ENCODE measurements at places on chromosomes 7 and 10.

DNA sequence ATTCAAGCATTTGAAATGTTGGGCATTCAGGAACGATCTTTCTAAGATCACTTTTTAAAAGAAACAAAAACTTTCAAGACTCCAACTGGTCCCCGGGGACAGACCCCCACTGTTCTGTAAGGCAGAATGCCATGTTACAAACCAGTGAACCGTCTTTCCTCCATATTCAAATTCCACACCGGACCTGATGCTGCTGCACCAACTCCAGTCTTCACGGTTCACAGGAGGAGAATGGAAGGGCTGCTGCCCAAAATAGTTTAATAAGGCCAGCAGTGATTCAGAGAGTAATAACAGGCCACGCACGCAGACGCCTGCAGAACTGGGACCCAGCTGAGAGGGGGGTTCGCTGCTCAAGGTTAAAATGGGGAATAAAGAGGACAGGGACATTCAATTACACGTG, 47.2 kb downstream of the OSBPL3 start:
- no peak for DNase-seq

GRCh38 chr10:74921744-74922143, 95.3 kb downstream of the KAT6B start:
- DNase-seq: no peak

GRCh38 chr7:30661926-30662325, 20.3 kb downstream of the CRHR2 start:
- DNase-seq: no peak

DNA sequence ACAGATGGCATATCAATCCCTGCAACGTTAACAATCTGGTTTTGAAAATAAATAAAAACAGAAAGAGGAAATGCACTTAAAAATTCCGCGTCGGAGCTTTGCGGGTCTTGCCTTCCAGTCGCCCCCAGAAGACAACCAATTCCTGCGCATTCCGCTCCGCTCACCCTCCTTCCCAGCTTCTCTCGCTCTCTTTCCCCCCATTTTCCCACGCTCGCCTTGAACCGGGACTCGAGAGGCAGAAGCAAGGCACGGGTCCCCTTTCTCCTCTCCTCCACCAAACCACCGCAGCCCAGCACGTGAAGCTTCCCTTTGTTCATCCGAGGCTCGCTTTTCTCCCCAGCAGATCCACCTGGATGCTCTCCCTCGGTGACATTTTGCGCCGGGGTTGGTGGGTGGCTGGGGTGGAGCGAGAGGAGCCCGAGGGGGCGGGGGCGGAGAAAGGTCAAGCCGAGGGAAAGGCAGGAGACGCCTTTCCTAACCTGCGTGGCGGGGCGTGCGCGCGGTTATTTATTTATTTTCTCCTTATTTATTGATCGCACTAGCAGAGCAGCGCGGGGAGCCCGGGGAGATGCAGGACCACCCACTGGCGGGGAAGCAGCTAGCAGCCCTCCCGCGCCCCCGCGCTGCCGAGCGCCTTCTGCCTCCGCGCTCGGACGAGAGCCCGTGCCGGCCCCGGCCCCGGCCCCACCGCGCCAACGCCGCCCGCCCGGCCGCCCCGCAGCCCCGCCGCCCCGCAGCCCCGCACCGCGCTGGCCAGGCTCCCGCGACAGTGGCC, at the start of gene KCND2:
TSS of gene KCND2 (plus strand) at position 475 of the 775 bp plus-strand sequence.
- DNase-seq: peak; percentile 58

- no peak for DNase-seq
Observed at GRCh38 chr10:69692891-69693290, 62.8 kb downstream of the FAM241B start.

- DNase-seq: no peak
Observed at GRCh38 chr7:85673876-85674275, 487.0 kb upstream of the SEMA3D start.

- no peak for DNase-seq
Observed at GRCh38 chr10:119350502-119351097, 143.2 kb downstream of the GRK5 start.

DNA sequence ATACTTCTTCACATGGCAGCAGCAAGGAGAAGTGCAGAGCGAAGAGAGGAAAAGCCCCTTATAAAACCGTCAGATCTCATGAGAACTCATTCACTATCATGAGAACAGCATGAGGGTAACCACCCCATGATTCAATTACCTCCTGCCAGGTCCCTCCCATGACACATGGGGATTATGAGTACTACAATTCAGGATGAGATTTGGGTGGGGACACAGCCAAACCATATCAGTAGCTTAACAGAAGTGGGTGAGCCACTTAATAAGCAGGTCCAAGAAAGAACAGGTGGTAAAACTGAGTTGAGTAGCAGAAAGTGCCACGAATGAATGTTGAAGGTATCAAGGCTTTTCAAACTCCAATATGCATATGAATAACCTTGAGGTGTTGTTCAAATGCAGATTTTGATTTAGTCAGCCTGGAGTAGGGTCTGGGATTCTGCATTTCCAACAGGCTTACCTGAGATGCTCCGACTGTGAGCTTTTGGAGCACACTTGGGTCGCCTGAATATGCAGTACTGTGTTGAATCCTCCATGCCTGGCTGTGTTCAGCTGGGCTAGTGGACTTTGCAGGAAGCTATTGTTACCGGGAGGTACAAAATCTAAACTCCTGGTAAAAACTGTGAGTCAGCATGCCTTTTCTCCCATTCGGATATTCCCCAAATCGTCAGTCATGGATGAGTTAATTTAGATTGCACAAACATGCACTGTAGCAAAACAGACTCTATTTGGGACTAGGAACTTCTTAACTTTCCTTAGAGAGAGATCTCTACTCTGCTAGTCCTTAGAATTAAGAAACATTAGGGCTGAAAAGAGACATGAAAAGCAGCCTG, 69.0 kb upstream of the PRKCQ start:
- DNase-seq: no peak

DNA sequence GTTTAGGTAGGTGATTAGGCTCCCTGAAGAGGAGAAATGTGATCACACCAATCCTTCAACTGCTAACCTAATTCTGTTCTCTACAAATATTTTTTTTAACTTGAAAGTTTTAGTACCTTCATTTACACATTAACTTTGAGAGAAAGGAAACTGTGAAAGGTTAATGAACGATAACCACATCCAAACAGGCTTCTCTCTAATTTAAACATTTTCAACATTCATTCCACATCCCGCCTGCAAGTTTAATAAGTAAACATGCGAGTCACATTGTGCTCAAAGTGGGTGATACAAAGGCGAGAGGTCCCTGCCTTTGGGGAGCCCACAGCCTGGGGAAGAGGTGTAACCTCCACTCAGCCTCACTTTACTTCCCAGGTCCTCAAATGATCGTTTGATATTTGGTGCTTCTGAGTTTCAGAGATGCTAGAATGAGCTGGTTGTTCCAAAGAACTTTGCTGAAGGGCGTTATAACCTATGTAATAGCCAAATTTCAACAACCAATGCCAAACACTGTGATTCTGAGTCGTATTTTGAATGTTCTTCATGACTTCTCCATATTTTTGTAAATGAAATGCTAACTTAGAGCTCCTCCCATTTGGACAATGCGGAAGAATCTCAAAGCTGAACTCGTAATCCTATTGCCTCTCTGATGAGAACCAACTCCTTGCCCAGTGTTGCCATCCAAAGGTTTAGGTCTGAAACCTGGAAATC, 47.5 kb downstream of the DENND2A start:
- DNase-seq: no peak

- DNase-seq: peak; percentile 4
Observed at GRCh38 chr7:1695800-1696454, 25.9 kb downstream of the ELFN1 start.

DNA sequence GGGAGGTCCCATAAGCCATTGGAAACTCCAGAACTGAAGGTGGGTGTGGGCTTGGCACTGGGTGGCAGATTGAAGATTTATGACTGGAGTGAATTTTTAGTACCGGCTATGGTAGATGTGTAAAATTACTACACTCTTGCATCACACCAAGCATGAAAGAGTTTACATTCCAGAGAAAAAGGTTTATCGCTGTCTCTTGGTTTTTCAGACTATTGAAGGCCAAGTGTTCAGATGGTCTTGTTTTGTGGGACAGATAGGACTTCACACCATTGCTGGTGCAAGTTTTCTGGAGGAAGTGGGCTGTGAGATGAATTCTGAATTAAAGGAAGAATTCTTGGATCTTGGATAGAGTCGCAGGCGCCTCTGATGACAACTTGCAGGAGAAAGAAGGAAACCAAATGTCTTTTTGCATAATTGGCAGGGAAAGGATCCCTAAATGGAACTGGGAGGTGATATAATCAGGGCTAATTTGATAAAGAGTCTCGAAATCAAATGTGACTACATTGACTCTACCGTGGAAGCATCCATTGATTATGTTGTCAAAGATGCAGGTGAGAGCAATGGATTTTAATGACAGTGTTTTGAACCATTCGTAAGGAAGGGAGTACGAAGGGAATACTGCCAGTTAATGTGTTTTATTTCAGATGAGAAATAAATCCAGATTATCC, 14.2 kb upstream of the NMT2 start:
- no peak for DNase-seq

DNA sequence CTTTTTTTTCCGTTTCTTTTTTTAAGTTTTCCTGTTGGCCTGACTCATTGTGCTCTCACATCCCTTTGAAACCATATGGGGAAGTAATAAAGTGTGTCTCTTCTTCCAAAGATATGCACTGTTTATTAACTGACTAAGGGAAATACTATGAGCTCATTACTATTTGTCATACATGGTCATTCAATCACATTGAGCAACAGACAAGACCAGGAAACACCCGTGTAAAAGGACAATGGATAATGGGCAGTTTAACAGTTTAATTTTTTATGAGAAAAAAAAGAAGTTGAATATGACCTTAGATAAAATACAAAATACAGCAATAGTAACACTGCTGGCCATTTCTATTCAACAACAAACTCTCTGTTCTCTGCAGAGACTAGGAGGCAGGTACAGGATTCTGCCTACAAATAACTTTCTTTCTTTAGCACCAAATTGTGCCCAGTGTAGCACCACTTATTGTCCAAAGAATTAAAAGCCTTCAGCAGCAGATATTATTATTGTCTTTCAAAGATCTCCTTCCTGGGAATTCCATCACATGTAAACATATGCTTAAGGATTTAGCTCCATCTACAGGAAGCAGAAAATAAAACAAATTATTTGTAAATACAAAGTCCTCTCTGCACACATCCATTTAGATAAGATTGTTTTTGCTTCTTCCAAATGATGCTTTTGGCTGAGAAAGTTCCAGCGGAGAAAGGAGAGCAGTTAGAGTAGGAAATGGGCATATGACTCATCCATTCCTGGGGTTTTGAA, 55.0 kb upstream of the AKR1E2 start:
- DNase-seq: no peak

DNA sequence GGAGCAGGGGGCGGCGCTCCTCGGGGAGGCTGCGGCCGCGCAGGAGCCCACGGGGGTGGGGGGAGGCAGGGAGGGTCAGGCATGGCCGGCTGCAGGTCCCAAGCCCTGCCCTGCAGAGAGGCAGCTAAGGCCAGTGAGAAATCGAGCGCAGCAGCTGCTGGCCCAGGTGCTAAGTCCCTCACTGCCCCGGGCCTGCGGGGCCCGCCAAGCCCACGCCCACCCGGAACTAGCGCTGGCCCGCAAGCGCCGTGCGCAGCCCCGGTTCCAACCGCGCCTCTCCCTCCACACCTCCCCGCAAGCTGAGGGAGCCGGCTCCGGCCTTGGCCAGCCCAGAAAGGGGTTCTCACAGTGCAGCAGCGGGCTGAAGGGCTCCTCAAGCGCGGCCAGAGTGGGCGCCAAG, 28.3 kb upstream of the TES start:
- DNase-seq: no peak

- no peak for DNase-seq
Observed at GRCh38 chr10:69939061-69939460, 113.6 kb upstream of the MACROH2A2 start.

GRCh38 chr10:33684211-33684611, 349.7 kb upstream of the NRP1 start:
- DNase-seq: peak; percentile 18

- DNase-seq: no peak
Observed at GRCh38 chr10:99815621-99816020, 33.2 kb downstream of the ABCC2 start.

GRCh38 chr10:73876157-73876556, 1.8 kb upstream of the CAMK2G start:
- no peak for DNase-seq

GRCh38 chr10:101052285-101052684, 9.5 kb upstream of the KAZALD1 start:
- no peak for DNase-seq

GRCh38 chr10:47099474-47099873, 188.2 kb downstream of the PTPN20 start:
- DNase-seq: no peak

GRCh38 chr7:35436452-35436851, 182.6 kb upstream of the TBX20 start:
- DNase-seq: no peak

GRCh38 chr7:137981175-137981574, 20.7 kb downstream of the CREB3L2 start:
- DNase-seq: no peak

GRCh38 chr10:60008816-60009215, 102.5 kb upstream of the CCDC6 start:
- DNase-seq: no peak

GRCh38 chr10:588246-589165, 101.0 kb downstream of the DIP2C start:
- no peak for DNase-seq

- DNase-seq: no peak
Observed at GRCh38 chr7:48011323-48011722, 17.6 kb downstream of the SUN3 start.

- no peak for DNase-seq
Observed at GRCh38 chr7:34330308-34330707, 327.7 kb upstream of the NPSR1 start.

DNA sequence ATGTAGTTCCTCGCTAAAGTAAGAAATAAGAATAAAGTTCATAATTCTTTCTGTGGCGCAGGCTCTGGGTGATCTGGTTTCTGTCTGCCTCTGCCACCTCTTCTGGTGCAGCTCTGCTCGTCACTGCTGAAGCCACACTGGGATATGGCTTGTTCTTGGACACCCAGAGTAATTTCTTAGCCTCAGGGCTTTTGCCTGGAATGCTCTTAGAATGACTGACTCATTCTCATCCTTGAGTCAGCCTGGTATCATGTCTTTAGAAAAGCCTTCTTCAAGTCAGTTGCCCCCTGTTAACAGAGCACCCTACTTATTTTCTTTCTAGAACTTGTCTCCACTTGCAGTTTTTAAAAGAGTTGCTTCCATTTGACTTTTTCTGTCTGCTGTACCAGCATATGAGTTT, 2.0 kb downstream of the ZSCAN25 start:
- no peak for DNase-seq

GRCh38 chr10:36759141-36759805, 366.1 kb upstream of the ANKRD30A start:
- no peak for DNase-seq

DNA sequence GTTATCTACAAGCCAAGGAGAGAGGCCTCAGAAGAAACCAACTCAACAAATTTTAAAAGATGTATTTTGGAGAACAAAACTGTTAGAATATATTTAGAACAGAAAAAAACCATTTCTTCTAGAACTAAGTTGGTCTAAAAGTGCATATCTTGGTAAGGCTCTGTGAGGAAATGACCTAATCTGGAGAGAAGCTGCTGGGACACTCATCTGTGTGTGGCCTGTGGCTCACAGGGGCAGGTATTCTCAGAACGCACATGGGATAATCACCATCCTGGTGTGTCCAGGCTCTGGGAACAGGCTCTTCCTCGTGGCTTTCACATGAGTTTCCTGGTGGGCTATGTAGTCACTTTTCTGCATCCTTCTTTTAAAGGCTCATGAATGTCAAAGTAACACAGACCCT, 38.1 kb upstream of the PRSS1 start:
- DNase-seq: no peak

GRCh38 chr7:41149576-41149975, 553.3 kb downstream of the INHBA start:
- DNase-seq: no peak

- DNase-seq: no peak
Observed at GRCh38 chr7:479115-479947, 40.3 kb downstream of the PDGFA start.
